ENCODE measurements at places on chromosomes 7 and 10.

DNA sequence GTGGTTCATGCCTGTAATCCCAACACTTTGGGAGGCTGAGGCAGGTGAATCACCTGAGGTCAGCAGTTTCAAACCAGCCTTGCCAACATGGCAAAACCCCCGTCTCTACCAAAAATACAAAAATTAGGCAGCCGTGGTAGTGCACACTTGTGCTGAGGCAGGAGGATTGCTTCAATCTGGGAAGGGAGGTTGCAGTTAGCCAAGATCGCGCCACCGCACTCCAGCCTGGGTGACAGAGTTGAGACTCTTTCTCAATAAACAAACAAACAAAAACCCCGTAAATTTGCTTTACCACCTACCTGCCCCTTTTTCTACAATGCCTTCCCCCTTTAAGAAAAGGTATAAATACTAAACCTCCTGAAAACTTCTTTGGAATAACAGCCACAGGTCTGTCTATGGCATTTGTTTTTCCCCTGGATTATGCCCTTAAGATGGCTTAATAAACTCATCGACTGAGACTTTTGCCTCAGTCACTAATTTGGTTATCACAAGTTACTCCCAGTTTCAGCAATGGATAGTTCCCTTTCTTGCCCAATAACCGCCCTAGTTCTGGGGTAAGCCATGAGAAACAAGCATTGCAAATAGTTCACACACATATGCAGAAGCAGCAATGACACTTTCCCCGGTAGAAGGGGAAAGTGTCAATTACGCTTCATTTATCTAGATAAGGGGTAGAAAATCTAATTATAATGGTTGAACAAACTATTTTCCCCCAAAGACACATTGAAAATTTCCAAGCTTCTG is 52.8 kb upstream of the SVIL start:
- DNase-seq, result no peak

- DNase-seq, result no peak
These were observed 298.7 kb upstream of the NRG3 start for GRCh38 chr10:81576336-81576735.

GRCh38 chr10:29681676-29682448 is 47.1 kb upstream of the SVIL start:
- no peak for DNase-seq

GRCh38 chr7:157397731-157398691 is 61.2 kb downstream of the DNAJB6 start:
- DNase-seq, result no peak

DNA sequence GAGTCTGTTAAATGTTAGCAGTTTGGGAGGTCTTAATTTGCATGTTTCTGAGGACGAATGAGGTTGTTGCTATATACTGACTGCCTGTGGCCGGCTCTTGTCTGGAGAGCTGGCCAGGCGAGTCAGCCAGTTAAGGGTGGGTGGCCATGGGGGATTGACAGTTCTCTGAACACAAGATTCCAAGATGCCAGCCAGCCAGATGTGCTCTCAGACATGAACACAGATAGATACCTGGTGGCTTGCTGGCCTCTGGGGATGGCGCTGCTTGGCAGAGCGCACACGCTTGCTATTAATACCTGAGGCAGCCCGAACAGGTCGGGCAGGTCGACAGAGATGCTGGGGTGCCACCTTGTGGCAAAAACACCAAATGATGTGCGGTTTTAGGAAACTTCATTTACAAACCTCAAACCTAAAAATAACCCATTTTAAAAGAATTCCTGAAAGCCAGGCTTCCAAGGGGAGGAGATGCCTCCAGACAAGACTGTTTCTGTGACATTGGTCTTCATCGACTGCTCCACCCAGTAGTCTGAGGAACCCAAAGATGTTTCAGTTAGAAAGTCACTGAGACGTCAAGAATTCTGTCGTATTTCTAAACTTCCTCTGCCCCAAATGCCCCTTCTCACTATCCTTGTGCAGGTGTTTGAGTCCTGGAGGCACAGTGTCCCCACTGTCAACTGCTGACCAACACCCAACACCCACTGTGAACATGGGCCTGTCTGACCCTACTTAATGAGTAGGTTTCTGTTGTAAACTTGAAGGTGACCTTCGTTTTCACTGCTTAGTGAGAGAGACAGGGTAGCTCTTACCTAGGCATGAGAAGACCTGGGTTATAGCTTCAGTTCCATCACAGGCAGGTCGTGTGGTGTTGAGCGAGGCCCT is 123.4 kb downstream of the NT5C2 start:
- peak; percentile 53 for DNase-seq

DNA sequence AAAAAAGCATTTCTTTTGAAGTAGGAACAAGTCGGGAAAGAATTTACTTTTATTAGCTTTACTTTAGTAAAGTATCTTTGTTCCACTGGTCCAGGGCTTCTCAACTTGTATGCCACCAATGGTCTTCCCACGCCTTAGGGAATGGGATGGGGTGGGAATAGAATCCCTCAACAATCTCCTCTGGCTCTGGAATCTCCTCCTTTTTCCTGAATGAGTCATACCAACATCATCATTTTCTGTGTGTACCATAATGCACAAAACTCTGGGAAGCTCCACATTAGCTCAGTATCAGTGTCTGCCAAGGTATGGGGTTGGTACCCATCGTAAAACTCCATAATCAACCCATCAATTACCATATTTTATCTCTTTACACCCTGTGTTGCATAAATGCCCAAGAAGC is 159.4 kb upstream of the BMPER start:
- DNase-seq, result no peak

DNA sequence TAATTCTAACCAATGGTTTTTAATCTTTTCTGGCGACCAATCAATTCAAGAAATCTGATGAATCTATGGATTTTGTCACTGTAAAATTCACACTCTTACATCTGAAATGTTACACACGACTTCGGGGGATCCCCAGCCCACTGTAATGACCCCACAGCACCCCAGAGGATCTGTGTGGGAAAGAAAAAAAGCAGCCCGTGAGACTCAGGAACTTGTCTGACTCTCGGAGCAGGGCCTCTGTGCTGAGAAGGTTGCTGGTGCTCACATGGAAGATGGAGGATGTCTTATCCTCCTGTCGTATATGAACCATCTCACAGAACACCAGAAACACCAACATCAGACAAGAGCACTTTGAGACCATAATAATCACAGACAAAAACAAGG is 228.4 kb upstream of the INHBA start:
- DNase-seq, result no peak

GRCh38 chr7:17722798-17723197 is 217.5 kb downstream of the SNX13 start:
- no peak for DNase-seq

Measured in stimulated activated CD4-positive, alpha-beta T cell treated with anti-CD3 and anti-CD28 coated beads, Interleukin-2, amount 100 ng/mL, for 4 hours (primary cell).